ENCODE measurements at places on chromosomes 12 and 14. TPM values are rescaled to one million over a fixed set of nuclear protein-coding genes. Genes with fewer than 3 reads are reported as not detected.

Gene DPY19L2
- 0.23 TPM for polyA plus RNA-seq

Gene KRT7
- polyA plus RNA-seq: not detected

Gene RAD51AP1
- 4.2 TPM for polyA plus RNA-seq

Gene TESPA1
- 117 TPM for polyA plus RNA-seq

DNA sequence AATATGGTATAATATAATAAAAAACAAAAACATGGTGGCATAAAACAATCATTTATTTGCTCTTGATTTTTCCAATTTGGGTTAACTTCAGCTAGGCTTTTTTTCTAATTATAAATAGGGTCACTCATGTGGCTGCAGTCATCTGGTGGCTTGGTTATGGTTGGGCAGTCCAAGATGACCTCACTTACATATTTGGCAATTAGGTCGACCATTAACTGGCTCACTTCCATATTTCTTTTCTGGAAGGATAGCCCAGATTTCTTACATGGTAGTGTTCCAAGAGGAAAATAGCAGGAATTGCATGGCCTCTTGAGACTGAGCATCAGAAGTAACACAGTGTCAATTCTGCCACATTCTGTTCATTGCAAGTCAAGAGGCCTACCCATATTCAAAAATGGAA, 153.4 kb downstream of the FUT8 start:
- H3K27me3 ChIP-seq: no peaks in the 10 kb centered on the region
- peaks cover 4% of the 10 kb centered on the region for H3K4me1 ChIP-seq
- H3K36me3 ChIP-seq: peaks cover 19% of the 10 kb centered on the region
- no peak for DNase-seq

GRCh38 chr12:91617818-91618217, 435.2 kb upstream of the DCN start:
- no peak for DNase-seq
- no peak overlapping the region for H3K4me3 ChIP-seq
- no peaks in the 10 kb centered on the region for H3K36me3 ChIP-seq
- no peaks in the 10 kb centered on the region for H3K27me3 ChIP-seq
- H3K4me1 ChIP-seq: no peaks in the 10 kb centered on the region

GRCh38 chr14:23365036-23365731, at the start of gene EFS:
Gene EFS, minus strand, starts transcription at chr14:23365172. Its CDS starts 147 bp downstream, at chr14:23365025.
- no peaks in the 10 kb centered on the region for H3K4me1 ChIP-seq
- peaks cover 6% of the 10 kb centered on the region for H3K27me3 ChIP-seq
- H3K36me3 ChIP-seq: no peaks in the 10 kb centered on the region
- H3K4me3 ChIP-seq: no peak within 1 kb of the TSS

Gene CYP27B1
- polyA plus RNA-seq: not detected

DNA sequence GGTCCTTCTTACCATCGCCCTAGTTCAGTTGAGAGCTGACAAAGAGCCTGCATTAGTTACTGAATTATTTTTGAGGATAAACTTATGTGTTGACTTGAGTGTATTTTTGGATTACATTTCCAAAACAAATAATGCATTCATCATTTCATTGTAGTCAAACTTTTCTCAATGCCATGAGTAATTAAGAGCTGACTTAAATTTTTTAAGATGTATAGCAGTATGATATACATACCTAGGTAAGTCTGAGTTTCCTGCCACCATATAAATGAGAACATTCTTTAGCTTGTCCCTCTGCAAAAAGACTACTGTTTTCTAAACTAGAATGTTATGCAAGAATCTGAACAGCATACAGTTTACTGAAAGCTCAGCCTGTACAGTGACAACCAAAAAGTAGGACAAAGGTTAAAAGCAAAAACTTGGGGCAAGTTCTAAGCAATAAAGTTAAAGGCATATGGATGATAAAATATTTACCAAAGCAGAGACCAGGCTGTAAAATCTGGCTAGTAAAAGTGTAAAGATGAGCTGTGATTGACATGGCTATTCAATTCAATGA, 82.1 kb upstream of the FERMT2 start:
- no peaks in the 10 kb centered on the region for H3K4me1 ChIP-seq
- H3K27me3 ChIP-seq: no peaks in the 10 kb centered on the region
- peaks cover 17% of the 10 kb centered on the region for H3K36me3 ChIP-seq

Gene SLC25A29
- 7.9 TPM for polyA plus RNA-seq

DNA sequence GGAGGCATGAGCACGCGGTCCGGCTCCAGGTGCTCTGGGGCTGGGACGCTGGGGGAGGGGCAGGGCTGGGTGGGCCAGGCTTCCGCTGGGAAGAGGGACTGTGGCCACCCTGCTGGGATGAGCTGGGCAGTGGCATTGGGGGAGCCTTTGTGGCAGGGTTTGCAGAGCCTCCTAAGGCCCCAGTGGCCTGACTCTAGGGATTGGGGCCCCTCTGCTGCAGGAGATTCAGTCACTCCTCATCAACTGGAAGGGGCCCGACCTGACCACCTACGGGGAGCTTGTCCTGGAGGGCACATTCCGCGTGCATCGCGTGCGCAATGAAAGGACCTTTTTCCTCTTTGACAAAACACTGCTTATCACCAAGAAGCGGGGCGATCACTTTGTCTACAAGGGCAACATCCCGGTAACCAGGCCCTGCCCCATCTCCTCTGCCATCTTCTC, 26.9 kb downstream of the PLEKHG3 start:
- H3K4me3 ChIP-seq: no peak overlapping the region
- no peaks in the 10 kb centered on the region for H3K27me3 ChIP-seq
- DNase-seq: no peak
- peaks cover 6% of the 10 kb centered on the region for H3K36me3 ChIP-seq

Gene TAS2R19
- polyA plus RNA-seq: not detected

Gene SLC8B1
- polyA plus RNA-seq: 78.9 TPM

Gene SELPLG
- polyA plus RNA-seq: 722 TPM

GRCh38 chr12:58314610-58315009, 373.2 kb downstream of the ATP23 start:
- H3K27ac ChIP-seq: no peak overlapping the region
- no peaks in the 10 kb centered on the region for H3K27me3 ChIP-seq
- no peak overlapping the region for H3K4me3 ChIP-seq
- H3K36me3 ChIP-seq: no peaks in the 10 kb centered on the region
- H3K4me1 ChIP-seq: no peaks in the 10 kb centered on the region

- no peaks in the 10 kb centered on the region for H3K36me3 ChIP-seq
- no peaks in the 10 kb centered on the region for H3K4me1 ChIP-seq
- H3K27me3 ChIP-seq: no peaks in the 10 kb centered on the region
- H3K27ac ChIP-seq: no peak overlapping the region
Measured at GRCh38 chr12:7081037-7081436, 11.2 kb downstream of the C1R start.

Gene SMIM41
- not detected for polyA plus RNA-seq

DNA sequence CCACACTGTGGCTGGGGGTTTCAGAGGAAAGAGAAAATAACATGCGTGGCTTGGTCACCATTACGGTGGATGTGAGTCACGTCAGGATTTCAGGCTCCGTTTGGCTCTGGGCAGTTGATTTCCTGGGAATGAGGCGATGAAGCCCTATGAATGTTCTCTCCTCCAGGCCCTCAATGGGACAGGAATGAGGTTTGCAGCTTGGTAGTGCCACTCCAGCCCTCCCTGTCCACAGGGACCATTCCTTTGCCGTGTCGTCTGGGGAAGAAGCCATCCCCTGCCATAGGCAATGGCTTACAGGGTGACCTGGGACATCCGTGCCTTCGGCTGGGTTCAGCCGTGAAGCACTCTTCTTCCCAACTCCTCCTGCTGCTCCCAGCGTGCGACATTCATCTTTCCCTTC, 95.0 kb downstream of the FBXL14 start:
- no peak for DNase-seq
- H3K4me3 ChIP-seq: no peak overlapping the region
- H3K27me3 ChIP-seq: no peaks in the 10 kb centered on the region

Gene NANOG
- not detected for polyA plus RNA-seq

DNA sequence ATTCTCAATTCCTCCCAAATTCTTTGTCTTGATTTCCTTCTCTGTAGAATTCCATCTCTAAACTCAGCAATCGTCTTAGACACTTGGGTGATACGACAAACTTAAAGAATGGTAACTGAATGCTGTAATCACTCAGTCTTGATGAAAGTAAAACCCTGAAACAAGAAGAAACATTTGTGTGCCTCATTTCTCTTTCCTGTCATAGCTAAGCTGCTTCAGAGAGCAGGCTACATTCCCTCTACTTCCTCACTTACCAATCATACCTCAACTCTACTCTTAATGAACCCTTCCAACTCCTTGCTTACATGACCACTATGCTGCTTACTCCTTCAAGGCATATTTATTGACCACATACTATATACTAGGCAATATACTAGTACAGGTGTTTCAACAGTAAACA, 8.3 kb downstream of the MAP4K5 start:
- H3K27ac ChIP-seq: no peak overlapping the region
- H3K4me1 ChIP-seq: peaks cover 32% of the 10 kb centered on the region
- no peaks in the 10 kb centered on the region for H3K36me3 ChIP-seq

GRCh38 chr14:28776482-28777266, 10.1 kb downstream of the FOXG1 start:
- no peak overlapping the region for H3K4me3 ChIP-seq
- H3K27ac ChIP-seq: no peak overlapping the region
- no peak for DNase-seq
- H3K36me3 ChIP-seq: no peaks in the 10 kb centered on the region

GRCh38 chr12:128339126-128339520, 72.2 kb downstream of the TMEM132C start:
- no peaks in the 10 kb centered on the region for H3K36me3 ChIP-seq
- H3K4me3 ChIP-seq: no peak overlapping the region
- no peaks in the 10 kb centered on the region for H3K4me1 ChIP-seq
- no peak overlapping the region for H3K27ac ChIP-seq

DNA sequence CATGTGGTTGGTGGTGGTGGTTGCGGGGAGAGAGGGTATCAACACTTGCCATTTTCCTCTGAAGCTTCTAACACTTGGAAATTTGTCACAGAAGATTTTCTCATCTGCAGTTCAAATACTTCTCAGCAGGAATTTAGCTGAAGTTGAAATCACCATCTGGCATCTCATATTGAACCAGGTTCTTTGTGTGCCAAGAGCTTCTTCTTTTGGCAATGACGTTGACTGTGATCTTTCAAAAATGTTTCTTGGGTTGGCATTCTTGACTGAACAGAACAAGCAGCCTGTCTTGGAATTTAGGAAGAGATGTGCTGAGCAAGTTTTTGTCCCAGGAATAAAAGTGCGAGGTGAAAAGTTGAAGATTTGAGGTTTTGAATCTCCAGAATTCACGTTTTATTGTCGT, 8.7 kb upstream of the NIN start:
- peaks cover 6% of the 10 kb centered on the region for H3K4me1 ChIP-seq
- H3K27ac ChIP-seq: no peak overlapping the region
- H3K4me3 ChIP-seq: no peak overlapping the region
- no peaks in the 10 kb centered on the region for H3K27me3 ChIP-seq

- H3K4me3 ChIP-seq: no peak overlapping the region
- no peak for DNase-seq
- H3K4me1 ChIP-seq: no peaks in the 10 kb centered on the region
- no peaks in the 10 kb centered on the region for H3K27me3 ChIP-seq
- no peak overlapping the region for H3K27ac ChIP-seq
Measured at GRCh38 chr12:4663971-4664505, 15.1 kb downstream of the NDUFA9 start.

- H3K36me3 ChIP-seq: no peaks in the 10 kb centered on the region
- no peaks in the 10 kb centered on the region for H3K27me3 ChIP-seq
- H3K27ac ChIP-seq: no peak overlapping the region
- H3K4me3 ChIP-seq: no peak overlapping the region
- peaks cover 6% of the 10 kb centered on the region for H3K4me1 ChIP-seq
- DNase-seq: no peak
Measured at GRCh38 chr12:91918431-91918830, 227.2 kb downstream of the BTG1 start.

Gene KLHL33
- polyA plus RNA-seq: not detected

Data from CD4-positive, CD25-positive, alpha-beta regulatory T cell (primary cell).